ENCODE measurements at places on chromosomes 1 and 21. TPM values are rescaled to one million over a fixed set of nuclear protein-coding genes. Genes with fewer than 3 reads are reported as not detected.

The AIRE gene
- not detected for total RNA-seq

The FCAMR gene
- total RNA-seq: not detected

The DENND1B gene
- 19.9 TPM for total RNA-seq

The TNFSF4 gene
- 2.0 TPM for total RNA-seq

The KRTAP7-1 gene
- total RNA-seq: not detected

The NTMT2 gene
- not detected for total RNA-seq

The PRRX1 gene
- not detected for total RNA-seq

DNA sequence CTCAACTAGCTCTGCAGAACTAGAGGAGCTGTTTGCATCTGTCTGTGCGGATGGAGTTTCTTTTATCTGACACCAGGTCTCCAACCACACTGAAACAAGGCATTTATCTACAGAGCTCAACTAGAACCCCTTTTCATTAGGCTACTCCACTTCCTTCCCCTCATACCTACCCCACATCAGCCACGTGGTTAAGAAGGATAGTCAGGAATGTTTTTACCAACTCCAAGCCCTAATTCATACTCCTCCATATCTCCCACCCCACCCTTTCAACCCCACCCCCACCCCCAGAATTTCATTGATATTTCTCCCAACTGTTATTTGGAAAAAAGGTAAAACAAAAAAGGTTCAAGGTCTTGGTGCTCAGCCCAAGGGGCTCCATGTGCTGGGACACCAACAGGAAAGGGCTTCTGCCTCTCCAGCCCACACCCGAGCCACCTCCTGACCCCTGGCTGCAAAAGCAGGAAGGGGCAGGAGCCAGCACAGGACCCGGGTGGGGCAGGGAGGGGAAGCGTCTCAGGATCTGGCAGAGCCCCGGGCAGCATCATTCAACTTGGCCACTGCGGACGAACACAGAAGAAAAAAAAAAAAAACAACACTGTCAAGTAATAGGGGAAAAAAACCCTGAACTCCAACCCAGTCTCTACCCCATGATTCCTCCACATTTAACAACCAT is 7.0 kb downstream of the ENSA start:
- H3K36me3 ChIP-seq: peaks cover 44% of the 10 kb centered on the region
- peak overlapping the region; percentile 95 for H3K27ac ChIP-seq
- H3K4me3 ChIP-seq: peak overlapping the region; percentile 75
- H3K4me1 ChIP-seq: peaks cover 77% of the 10 kb centered on the region
- no peak for DNase-seq

DNA sequence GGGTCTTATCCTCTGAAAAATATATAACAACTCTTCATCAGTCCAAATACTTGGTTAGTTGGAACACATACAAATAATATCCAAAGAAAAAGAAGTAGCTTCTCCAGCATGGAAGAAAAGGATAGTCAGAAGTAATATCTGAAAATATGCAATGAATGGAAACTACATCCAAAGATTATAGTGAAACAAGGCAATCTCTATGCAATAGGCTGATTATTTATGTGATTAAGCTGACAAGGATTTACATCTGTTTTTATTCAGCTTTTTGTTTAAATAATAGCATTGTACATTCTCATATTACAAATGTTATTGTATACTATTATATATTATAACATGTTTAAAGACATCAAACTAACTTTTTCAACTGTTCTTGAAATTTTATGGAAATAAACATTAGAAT is 15.3 kb upstream of the TGFBR3 start:
- DNase-seq: no peak
- no peaks in the 10 kb centered on the region for H3K36me3 ChIP-seq
- H3K27ac ChIP-seq: no peak overlapping the region
- H3K27me3 ChIP-seq: no peaks in the 10 kb centered on the region
- no peak overlapping the region for H3K4me3 ChIP-seq

GRCh38 chr1:53332186-53332564 is 4.3 kb upstream of the LRP8 start:
- H3K4me1 ChIP-seq: peaks cover 24% of the 10 kb centered on the region
- H3K4me3 ChIP-seq: no peak overlapping the region
- no peaks in the 10 kb centered on the region for H3K36me3 ChIP-seq
- no peaks in the 10 kb centered on the region for H3K27me3 ChIP-seq
- H3K27ac ChIP-seq: no peak overlapping the region

DNA sequence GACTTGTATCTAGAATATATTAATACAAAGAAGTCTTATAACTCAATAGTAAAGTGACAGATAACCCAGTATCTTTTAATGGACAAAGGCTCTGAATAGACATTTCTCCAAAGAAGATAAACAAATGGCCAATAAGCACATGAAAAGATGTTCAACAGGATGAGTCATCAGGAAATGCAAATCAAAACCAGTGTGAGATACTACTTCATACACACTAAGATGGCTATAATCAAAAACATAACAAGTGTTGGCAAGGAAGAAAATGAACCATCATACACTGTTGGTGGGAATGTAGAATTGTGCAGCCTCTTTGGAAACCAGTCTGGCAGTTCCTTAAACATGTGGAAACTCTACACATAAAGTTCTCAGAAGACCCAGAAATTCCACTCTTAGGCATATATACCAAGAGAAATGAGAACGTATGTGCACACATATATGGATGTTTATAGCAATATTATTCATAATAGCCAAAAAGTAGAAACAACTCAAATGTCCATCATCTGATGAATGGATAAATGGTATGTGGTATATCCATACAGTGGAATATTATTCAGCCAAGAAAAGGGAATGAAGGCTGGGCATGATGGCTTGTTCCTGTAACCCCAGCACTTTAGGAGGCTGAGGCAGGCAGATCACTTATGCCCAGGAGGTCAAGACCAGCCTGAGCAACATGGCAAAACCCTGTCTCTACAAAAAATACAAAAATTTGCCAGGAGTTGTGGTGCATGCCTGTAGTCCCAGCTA is 9.9 kb upstream of the MPL start:
- H3K4me1 ChIP-seq: peaks cover 28% of the 10 kb centered on the region
- H3K36me3 ChIP-seq: peaks cover 22% of the 10 kb centered on the region
- DNase-seq: no peak
- no peak overlapping the region for H3K27ac ChIP-seq

DNA sequence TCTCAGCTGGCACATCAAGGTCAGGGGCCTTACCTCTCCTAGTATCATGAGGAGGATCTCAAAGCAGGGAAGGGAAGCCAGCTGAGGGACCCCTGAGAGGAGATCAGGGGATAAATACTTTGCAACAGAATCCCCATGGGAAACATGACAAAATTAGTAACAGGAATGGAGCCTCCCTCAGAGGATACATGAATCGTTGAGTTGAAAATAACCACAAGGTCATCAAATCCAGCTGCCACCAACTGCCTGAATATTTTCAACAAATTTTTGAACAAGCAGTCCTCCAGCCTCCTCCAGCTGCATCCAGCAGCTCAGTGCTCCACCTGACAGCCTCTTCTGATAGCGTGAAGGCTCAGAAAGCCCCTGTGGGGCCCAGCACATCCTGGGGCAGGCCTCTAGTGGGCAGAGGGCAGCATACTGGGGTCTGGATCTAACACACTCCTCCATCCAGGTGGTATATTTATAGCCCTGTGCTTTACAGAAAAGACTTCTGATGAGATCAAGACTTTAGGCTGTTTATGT is 404.3 kb downstream of the NTNG1 start:
- no peak overlapping the region for H3K27ac ChIP-seq
- no peaks in the 10 kb centered on the region for H3K36me3 ChIP-seq
- no peak for DNase-seq

- peak; percentile 52 for DNase-seq
- peak overlapping the region; percentile 80 for H3K4me3 ChIP-seq
- H3K4me1 ChIP-seq: peaks cover 64% of the 10 kb centered on the region
- H3K36me3 ChIP-seq: peaks cover 1% of the 10 kb centered on the region
- H3K27me3 ChIP-seq: no peaks in the 10 kb centered on the region
Measured at GRCh38 chr1:169890761-169891538, 2.7 kb downstream of the SCYL3 start.

GRCh38 chr1:36534711-36535412 is 52.1 kb upstream of the CSF3R start:
- peaks cover 44% of the 10 kb centered on the region for H3K27me3 ChIP-seq
- H3K4me3 ChIP-seq: no peak overlapping the region
- no peak overlapping the region for H3K27ac ChIP-seq
- no peaks in the 10 kb centered on the region for H3K36me3 ChIP-seq

- DNase-seq: no peak
- H3K27me3 ChIP-seq: peaks cover 37% of the 10 kb centered on the region
- peak overlapping the region; percentile 21 for H3K27ac ChIP-seq
- H3K4me3 ChIP-seq: no peak overlapping the region
Measured at GRCh38 chr1:53172426-53173128, 24.0 kb upstream of the CPT2 start.

DNA sequence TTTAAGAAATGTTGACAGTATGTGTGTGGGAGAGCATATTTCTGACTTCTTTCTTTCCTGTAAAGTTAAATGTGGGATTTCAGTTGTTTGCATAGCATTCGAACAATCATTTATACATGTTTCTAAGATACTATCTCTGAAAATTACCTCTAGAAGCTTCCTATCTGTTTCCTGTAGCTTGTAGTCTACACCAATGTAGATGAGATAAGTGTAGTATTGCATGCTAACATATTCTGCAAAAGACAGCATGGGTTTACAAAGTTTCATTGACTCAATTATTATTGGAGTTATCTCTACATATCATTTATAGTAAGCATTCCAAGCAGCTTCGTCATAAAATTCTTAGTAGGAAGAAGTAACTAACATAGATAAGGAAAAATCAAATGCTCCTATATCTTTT is 98.9 kb upstream of the DPYD start:
- no peaks in the 10 kb centered on the region for H3K36me3 ChIP-seq
- H3K4me1 ChIP-seq: no peaks in the 10 kb centered on the region
- peaks cover 6% of the 10 kb centered on the region for H3K27me3 ChIP-seq
- H3K4me3 ChIP-seq: no peak overlapping the region
- DNase-seq: no peak
- H3K27ac ChIP-seq: no peak overlapping the region

DNA sequence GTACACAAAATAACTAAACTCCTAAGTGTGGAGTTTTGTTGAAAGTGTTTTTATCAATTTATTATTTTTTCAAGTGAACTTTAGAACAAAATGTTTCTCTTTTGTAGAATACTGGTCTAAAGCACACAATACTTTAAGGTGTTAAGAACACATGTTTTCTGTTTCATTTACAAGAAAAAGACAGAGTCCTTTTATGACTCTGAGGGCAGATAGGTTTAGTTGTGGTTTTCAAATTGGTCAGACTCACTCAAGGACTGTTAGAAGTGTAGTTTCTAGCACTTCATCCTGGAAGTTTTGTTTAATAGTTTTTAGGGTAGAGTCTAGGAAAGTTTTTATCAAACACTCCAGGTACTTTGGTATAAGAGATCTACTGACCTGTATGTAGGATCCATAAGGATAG is 376.5 kb downstream of the LRRIQ3 start:
- no peaks in the 10 kb centered on the region for H3K36me3 ChIP-seq
- no peak overlapping the region for H3K4me3 ChIP-seq
- H3K27me3 ChIP-seq: no peaks in the 10 kb centered on the region
- no peak overlapping the region for H3K27ac ChIP-seq

- H3K4me1 ChIP-seq: no peaks in the 10 kb centered on the region
- H3K27ac ChIP-seq: no peak overlapping the region
- DNase-seq: peak; percentile 2
- no peak overlapping the region for H3K4me3 ChIP-seq
Measured at GRCh38 chr1:220487297-220487820, 40.6 kb upstream of the MARK1 start.

- H3K36me3 ChIP-seq: no peaks in the 10 kb centered on the region
- H3K4me3 ChIP-seq: no peak overlapping the region
- peaks cover 6% of the 10 kb centered on the region for H3K27me3 ChIP-seq
- H3K27ac ChIP-seq: no peak overlapping the region
- no peaks in the 10 kb centered on the region for H3K4me1 ChIP-seq
Measured at GRCh38 chr1:114638910-114639309, 30.9 kb downstream of the DENND2C start.

DNA sequence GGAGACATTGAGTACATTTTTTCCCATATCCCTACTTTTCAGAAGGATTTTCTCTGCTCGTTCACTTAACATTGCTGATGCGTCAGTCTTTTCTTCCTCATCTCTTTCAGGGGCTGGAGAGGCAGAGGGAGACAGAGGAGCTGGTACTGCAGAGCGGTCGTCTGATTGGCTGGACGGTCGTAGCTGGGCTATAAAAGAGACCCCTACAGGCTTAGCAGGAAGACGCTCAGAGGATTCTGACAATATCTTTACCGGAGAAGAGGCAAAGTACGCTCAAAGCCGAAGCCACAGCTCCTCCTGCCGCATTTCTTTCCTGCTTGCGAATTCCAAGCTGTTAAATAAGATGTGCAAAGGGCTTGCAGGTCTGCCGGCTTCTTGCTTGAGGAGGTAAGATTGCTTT is at the start of gene RGS4:
Gene RGS4, plus strand, starts transcription at position 220 of the 400 bp plus-strand sequence. Its CDS starts 124 bp downstream, at position 344.
- peaks cover 46% of the 10 kb centered on the region for H3K27me3 ChIP-seq
- H3K36me3 ChIP-seq: no peaks in the 10 kb centered on the region
- H3K27ac ChIP-seq: no peak within 1 kb of the TSS

- H3K4me3 ChIP-seq: no peak overlapping the region
- H3K27me3 ChIP-seq: no peaks in the 10 kb centered on the region
- H3K36me3 ChIP-seq: peaks cover 4% of the 10 kb centered on the region
- peaks cover 27% of the 10 kb centered on the region for H3K4me1 ChIP-seq
- no peak overlapping the region for H3K27ac ChIP-seq
Measured at GRCh38 chr1:54272134-54272533, 72.2 kb downstream of the MRPL37 start.

DNA sequence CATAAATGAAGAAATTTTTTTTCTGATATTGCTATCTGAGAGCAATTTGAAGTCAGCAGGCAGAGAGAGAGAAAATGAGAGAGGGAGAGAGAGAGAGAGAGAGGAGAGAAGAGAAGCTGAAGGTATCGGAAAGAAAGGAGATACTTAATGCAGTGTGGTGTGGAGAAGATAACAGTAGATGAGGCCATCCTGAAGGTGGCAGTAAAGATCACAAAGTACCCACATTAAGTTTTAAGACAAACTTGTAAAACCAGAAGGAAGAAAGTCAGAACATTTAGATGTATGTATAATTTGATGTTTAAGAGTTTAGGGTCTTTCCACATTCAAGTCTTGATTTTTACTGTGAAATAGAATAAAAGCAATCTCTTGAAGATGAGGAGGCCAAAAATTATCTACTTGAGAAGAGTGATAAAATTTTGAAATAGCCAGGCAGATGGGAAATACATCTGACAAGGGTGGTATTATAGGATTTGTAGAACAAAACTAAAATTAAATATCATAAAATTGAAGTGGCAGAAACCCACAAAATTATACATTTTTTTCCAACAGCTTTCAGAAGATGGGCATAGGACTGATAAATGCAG is 1753.4 kb downstream of the MRPL39 start:
- no peaks in the 10 kb centered on the region for H3K27me3 ChIP-seq
- peak; percentile 3 for DNase-seq
- no peak overlapping the region for H3K4me3 ChIP-seq
- peaks cover 5% of the 10 kb centered on the region for H3K4me1 ChIP-seq
- H3K36me3 ChIP-seq: no peaks in the 10 kb centered on the region
- no peak overlapping the region for H3K27ac ChIP-seq

Data from activated T-cell treated with anti-CD3 and anti-CD28 coated beads, Interleukin-2, amount 50 U/mL, for 72 hours (primary cell).